CD4-positive, alpha-beta T cell treated with Interleukin-4 for 1 hour (primary cell): ENCODE measurements at places on chromosomes 4 and X.
A peak's percentile ranks its signal among the peaks of the same experiment; 100 is the strongest.

GRCh38 chr4:140094438-140095420 lies 59.3 kb downstream of the MAML3 start:
- peak; percentile 56 for DNase-seq

DNA sequence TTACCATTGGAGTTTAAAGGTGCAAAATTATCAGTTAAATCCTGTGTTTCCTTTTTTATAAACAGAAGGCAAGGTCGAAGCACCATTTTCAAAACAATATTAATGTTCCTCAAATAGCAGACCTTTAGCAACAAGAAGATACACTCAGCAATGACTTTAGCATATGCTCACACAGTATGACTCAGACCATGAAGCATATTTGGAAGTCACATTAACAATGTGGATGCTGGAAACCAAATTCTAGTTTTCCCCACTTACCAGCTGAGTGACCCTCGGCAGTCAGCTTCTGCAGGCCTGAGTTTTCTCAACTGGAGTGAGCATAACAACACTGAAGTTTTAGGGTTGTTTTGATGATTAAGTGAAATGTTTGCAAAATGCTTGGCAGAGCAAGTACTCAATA lies 130.5 kb downstream of the ANK2 start:
- no peak for DNase-seq

DNA sequence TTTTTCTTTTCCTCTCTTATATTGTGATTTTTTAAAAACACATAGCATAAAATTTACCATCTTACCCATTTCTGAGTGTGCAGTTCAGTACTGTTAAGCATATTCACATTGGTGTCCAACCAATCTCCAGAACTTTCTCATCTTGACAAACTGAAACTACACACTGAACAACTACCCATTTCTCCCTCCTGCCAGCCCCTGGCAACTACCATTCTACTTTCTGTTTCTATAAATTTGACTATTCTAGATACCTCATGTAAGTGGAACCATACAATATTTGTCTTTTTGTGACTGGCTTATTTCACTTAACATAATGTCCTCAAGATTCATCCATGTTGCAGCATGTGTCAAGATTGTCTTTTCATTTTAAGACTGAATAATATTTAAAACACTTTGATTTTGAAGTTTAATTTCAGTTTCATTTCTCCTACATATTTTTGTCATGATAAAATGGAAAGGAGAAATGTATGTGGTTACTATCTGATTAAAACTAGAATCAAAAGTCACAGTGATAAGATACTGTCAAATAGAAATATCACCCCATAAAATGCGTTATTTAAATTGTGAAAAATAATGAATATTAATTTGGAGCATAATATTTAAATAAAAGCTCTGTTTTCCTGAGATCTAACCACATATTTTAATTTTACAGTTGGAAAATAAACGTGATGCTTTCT lies 122.8 kb downstream of the DIPK2B start:
- no peak for DNase-seq

- DNase-seq, result no peak
Observed at GRCh38 chr4:150299816-150300215, 221.6 kb downstream of the DCLK2 start.

GRCh38 chr4:165785337-165785736 lies 87.7 kb upstream of the TLL1 start:
- DNase-seq, result no peak
